ENCODE measurements at places on chromosomes 16 and 17.
A peak's percentile ranks its signal among the peaks of the same experiment; 100 is the strongest.

DNA sequence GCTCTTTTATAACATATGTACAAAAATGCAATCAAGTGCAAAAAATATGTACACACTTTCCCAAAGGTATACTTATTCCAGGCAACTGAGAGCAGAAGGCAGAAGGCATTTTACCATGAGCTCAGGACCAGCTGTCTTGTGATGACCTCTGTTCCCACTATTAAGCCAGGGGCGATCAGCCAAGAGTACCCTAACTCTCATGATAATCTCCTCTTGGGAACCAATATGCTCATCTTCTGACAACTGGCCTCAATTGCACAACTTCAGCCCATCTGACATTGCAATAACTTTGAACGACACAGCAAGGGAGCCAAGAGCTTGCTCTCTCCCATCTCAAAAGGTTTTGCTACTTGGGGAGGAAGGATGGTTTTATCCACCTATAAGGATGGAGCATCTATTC is 471.9 kb downstream of the HS3ST3B1 start:
- no peak for DNase-seq

- DNase-seq: no peak
These were observed 13.8 kb downstream of the HROB start for GRCh38 chr17:44155488-44155887.

GRCh38 chr16:64150193-64150592 is 971.7 kb downstream of the CDH11 start:
- no peak for DNase-seq

DNA sequence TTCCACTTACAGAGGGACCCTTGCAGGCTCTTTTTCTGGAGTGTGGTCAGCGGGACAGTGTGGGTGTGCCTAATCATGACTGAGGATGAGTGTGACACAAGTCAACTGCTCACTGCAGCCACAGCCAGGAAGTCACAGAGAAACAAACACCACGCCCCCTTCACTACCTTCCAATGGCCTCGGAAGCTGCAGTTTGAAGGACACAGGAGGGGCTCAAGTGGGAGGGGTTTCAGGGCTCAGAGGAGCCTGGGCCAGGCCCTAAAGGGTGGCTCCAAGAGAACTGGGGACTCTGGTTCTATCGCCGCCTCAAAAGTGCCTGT is 116.2 kb upstream of the SDK2 start:
- DNase-seq: no peak

- peak; percentile 69 for DNase-seq
These were observed 668 bp downstream of the ATPAF2 start for GRCh38 chr17:18038149-18038850.

DNA sequence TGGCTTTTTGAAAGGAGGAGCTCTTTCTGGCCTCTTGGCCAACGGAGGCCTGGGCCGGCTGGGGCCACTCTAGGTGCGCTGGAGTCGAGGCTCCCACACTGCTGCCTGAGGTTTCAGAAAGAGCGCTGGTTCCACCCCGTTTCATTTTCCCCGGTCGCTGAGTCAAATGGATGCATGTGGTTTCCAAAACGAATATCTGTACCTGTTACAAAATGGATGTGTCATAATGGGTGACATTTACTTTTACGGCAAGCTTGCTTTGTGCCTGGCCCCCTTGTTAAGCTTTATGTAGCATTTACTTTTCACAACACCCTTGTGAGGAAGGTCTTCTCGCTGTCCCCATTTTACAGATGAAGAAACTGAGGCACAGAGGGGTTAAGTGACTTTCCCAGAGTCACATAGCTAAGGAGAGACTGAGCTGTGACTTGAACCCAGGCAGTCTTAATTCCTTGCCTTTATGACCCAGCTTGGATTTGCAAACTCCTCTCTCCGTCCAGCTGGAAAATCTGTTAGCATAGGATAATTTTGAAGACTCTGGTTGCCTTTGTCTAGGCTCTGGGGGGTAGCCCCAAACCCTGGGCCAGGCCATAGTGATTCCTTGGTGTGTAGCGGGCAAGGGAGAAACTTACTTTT is 10.6 kb downstream of the KSR1 start:
- peak; percentile 85 for DNase-seq

GRCh38 chr16:84742641-84743092 is 42.9 kb downstream of the USP10 start:
- no peak for DNase-seq

- no peak for DNase-seq
These were observed 34.7 kb downstream of the ADCY7 start for GRCh38 chr16:50300942-50301625.

GRCh38 chr16:72865835-72866234 is 182.1 kb downstream of the ZFHX3 start:
- DNase-seq: no peak

- no peak for DNase-seq
These were observed 25.5 kb downstream of the ADAMTS18 start for GRCh38 chr16:77409311-77409710.

DNA sequence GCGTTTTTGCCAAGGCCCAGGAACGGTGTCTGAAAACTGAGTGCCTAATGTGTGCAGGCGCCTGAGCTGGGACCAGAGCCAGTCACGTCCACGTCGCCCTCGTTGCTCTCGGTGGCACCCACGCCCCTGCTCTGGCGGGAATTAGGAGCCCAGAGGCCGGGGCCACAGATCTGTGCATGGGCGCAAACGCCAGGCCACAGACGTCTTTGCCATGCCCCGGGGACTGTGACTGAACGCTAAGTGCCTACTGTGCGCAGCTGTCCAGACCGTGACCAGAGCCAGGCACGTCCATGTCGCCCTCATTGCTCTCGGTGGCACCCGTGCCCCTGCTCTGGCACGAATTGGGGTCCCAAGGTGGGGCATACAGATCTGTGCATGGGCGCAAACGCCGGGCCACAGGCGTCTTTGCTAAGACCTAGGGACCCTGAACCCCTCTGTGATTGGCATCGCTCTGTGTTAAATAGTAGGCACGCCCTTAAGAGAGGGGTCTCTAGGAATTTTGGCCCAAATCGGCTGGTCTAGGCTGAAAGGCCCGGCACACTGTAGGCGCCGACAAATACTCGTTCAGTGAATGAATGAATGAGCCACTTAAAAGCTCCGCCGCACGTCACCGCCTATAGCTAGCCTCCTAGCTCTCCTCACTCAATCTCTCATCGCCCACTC is 827 bp upstream of the UBALD1 start:
- DNase-seq: peak; percentile 65

- DNase-seq: no peak
These were observed 19.2 kb upstream of the CACNG4 start for GRCh38 chr17:66945147-66945835.

DNA sequence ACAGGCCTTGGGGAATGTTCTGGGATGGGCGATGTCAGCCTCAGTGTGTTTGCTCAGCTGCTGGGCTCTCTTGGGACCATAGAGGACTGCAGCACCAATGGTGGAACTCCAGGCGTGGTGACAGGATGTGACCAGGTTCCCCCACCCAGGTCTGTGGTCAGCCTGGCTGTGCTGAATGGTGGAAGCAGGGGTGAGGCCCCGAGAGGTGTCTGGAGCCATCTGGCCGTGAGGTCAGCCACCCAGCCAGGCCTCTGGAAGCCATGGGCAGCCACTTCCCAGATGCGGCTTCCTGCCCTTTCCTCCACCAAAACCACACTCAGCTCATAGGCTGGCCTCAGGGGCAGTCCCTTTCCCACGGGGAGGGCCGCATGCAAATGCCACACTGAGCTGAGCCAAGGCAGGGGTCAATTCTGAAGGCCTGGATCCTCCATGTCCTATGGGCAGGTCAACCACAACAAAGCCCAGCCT is 7.8 kb upstream of the MAPK7 start:
- DNase-seq: peak; percentile 50

- no peak for DNase-seq
These were observed 2.7 kb downstream of the CDH15 start for GRCh38 chr16:89174055-89174827.

GRCh38 chr17:54257440-54257839 is 434.7 kb downstream of the KIF2B start:
- no peak for DNase-seq

- no peak for DNase-seq
These were observed 28.6 kb downstream of the WSCD1 start for GRCh38 chr17:6098823-6099180.

DNA sequence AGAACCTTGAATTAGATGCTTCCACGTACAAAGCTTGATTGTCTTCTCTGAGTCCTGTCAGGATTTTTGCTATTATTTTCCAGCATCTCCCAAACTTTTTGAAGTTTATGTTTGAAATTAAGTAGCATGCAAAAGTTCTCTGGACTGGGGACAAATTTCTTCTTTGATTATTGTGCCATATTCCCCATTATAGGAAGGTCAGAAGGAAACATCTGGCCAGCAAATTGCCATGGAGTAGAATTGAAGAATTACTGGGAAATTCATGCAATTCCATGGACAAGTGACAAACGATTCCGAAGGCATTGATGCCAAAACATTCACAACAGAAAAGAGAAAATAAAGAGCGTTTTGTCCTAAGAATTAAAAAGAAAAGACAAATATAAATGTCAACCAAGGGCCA is 737.2 kb downstream of the CDH11 start:
- DNase-seq: no peak

DNA sequence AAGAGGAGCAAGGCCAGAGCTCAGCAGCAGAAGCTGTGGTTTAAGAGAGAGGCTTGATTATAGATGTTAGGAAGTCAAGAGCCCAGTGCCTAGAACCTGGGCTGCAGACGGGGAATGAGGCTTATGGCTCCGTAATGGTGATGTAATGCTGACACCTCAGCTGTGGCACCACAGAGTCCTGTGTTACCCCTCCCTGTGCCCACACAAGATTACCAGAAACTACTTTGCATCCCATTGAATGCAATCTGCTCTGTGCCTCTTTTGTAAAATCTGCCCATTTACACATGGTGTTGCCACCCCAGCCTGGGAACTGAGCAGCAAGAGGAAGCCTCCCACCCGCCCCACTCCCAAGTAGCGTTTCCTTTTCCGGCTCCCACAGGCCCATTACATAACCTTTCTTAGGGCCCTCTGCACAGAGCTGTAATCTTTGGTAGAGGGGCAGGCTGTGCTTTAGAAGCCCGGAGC is 57.0 kb downstream of the PITPNC1 start:
- DNase-seq: peak; percentile 68

DNA sequence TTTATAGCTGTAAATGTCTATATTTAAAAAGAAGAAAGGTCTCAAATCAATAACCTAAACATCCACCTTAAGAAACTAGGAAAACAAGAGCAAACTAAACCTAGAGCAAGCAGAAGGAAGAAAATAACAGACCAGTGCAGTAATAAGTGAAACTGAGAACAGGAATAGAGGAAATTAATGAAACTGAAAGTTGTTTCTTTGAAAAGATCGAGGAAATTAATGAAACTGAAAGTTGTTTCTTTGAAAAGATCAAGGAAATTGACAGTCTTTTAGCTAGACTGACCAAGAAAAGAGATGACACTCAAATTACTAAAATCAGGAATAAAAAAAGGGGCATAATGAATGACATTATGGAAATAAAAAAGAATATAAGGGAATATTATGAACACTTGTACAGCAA is 46.4 kb downstream of the SLFN5 start:
- no peak for DNase-seq

DNA sequence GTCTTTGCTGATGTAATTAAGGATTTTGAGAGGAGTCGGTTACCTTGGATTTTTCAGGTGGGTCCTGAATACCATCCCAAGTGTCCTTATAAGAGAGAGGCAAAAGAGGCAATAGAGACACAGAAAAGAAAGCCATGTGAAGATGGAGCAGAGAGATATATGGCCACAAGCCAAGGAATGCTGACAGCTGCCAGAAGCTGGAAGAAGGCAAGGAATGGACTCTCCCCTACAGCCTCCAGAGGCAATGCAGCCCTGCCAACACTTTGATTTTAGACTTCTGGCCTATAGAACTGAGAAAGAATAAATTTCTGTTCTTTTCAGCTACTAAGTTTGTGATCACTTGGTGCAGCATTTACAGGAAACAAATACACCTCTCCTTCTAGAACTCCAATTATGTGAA is 8.2 kb upstream of the RNFT1 start:
- no peak for DNase-seq

- DNase-seq: peak; percentile 42
These were observed 8.6 kb upstream of the AKTIP start for GRCh38 chr16:53511403-53512280.

DNA sequence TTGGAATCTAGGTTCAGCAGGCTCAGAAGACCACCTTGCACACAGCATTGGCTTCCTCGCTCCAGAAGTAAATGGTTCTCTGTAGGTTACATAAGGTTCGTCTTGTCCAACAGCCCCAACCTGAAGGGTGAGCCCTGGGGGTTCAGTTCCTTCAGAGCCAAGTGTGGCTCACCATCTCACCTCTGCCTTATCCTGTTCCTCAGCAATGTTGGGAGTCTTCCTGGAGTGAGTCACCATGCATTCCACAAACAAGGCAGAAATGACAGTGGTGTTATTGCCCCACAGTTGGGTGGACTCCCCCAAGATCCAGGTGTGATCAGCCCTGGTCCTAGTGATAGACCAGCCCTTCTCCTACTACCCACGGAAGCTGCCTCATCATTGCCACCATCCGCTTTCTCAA is 26.8 kb upstream of the SMPD3 start:
- DNase-seq: no peak

- no peak for DNase-seq
These were observed 11.2 kb upstream of the CAPN15 start for GRCh38 chr16:516301-516700.

DNA sequence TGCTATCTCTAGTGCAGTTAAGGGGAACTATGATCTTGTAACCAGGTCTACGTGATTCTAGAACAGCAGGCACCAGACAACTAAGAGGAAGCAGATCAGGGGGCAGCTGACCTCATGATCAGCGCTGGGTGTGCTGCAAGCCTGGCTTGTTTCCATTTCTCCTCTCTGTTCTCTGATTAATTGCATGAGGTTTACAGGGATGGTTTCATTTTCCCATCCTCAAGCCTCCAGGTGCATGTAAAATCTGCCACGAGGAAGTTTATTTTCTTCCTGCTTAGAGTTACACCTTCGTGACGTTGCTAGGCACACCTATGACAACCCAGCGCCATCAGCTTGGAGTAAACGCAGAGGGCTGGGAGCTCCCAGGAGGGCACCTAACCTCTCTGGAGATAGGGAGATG is 4.3 kb upstream of the NUPR1 start:
- no peak for DNase-seq

DNA sequence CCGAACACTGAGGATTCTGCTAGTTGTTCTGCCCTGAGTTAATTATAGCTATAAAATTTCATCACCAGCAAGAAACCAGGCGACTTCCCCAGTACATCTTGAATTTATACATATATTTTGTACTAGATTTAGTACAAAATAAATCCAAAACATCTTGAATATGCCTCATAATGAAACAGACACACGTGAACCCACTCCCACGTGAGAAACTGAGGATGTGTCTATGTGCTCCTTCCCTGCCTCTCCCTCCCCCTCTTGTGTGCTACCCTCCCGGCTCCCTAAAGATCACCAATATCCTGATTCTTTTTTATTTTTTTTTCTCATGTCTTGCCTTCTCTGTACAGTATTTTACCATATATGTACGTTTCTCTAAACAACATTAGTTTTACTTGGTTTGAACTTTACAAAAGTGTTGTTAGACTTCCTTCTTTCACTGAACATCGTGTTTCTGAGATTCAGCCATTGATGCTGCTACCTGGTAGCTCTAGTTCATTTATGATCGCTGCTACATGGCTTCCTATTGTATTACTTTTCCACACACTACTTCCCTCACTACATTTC is 1.1 kb upstream of the LCMT1 start:
- DNase-seq: peak; percentile 68

- DNase-seq: no peak
These were observed 2.7 kb upstream of the ZNF594 start for GRCh38 chr17:5194346-5194745.
